ENCODE measurements at places on chromosomes 4 and X.

DNA sequence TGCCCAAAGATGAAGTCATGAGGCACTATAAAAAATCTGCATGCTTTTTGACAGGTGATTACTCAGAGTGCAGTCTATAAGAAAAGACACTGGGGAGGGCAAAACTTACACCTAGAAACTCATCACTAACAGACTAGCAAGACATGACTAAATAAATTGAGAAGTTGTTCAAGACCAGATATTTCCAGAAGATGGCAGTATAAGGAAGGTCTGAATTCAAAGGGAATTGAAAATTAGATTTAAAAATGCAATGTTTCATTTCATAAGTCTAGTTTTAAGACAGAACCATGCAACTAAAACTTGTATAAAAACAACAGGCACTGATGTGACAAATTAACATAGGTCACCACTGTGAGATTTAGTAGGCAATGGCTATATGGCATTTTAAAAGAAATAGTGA, 232.5 kb upstream of the POF1B start:
- DNase-seq = peak; percentile 12

DNA sequence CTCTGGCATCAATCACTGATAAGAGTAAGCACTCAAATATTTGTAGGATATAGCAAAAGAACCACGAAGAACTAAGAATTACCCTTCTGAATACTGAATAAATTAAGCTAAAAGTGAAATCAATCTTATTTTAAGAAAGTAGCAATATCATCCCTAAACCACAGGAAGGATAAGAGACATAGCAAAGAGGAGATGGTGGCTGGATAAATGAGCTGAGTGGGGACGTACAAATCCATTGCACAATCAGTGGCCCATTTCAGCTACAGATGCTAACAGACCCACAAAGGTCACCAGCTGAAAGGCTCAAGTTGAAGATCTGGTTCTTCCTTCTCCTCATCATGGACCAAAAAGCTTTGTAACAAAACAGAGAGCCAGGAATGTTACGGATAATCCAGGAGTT, 77.1 kb downstream of the SLC9A7 start:
- no peak for DNase-seq

DNA sequence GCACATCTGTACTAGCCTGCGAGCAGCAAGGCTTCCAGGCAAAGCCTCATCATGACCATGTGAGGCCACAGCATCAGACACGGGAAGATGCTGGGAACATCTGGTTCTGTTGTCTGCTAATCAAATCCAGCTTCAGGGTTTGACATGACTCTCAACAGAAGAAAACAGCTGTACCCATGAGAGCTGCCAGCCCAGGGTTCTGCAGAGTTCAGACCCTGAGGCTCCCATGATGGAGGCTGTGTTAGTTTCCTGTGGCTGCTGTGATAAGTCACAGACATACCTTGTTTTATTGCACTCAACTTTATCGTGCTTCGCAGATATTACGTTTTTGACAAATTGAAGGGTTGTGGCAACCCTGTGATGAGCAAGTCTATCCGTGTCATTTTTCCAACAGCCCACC, 37.5 kb downstream of the JAKMIP1 start:
- DNase-seq = no peak

DNA sequence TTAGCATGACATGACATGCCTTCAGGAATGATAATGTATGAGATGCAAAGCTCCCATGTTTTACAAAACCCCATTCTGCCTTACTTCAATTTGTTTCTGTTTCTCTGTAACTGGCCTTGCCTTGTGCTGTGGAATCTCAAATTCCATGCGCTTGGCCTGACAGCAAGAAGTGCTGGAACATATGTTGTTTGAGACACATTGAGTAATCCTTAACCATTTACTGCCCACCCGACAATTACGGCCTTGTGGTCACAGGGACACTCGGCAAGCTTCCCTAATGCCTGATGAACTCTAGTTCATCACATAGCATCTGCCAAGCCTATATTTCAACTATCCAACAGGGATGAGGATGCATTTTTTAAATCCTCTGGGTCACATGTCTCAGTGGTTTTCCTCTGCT, 226.4 kb upstream of the CASK start:
- no peak for DNase-seq

- no peak for DNase-seq
These were observed 142.2 kb downstream of the HS3ST1 start for GRCh38 chr4:11286533-11286932.

DNA sequence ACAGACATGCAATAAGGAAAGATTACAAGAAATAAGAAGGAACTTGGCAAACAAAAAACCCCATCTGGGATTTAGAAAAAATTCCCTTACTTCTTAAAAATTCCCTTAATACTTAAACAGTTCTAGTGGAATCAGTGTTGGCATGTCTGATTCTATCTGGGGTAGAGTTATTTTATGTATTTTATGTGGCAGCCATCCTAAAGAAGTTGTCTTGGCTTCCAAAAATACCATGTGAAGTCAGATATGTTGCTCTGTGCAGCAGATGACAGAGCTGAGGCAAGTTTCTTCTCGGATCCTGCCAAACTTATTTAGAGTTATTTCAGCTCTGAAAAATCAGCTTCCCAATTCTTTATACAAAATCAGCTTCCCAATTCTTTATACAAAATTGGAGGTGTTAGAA, 14.7 kb downstream of the YY2 start:
- DNase-seq = no peak

DNA sequence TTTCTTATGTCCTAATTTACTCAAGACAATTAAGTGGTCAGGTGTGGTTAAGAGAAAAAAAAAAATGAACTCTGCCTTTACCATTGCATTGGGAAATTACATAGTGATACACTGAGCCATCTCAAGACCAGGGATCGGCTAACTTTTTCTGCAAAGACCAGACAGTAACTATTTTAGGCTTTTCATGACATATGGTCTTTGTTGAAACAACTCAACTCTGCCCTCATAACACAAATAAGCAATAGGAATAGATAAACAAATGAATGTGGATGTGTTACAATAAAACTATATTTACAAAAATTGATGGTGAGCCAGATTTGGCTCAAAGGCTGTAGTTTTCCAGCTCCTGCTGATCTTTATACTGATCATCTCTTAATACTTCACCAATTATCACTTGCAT, 632.6 kb upstream of the INTU start:
- DNase-seq = no peak

GRCh38 chrX:107505223-107505622, 55.8 kb downstream of the FRMPD3 start:
- no peak for DNase-seq

Data from NCI-H1930 (cell line).